ENCODE measurements at places on chromosomes 3 and 15.

- DNase-seq, result no peak
Observed at GRCh38 chr15:40846841-40847222, 3.0 kb downstream of the SPINT1 start.

GRCh38 chr15:72042865-72043264 lies 75.1 kb downstream of the MYO9A start:
- DNase-seq, result no peak

- no peak for DNase-seq
Observed at GRCh38 chr3:7821858-7822257, 679.8 kb upstream of the LMCD1 start.

DNA sequence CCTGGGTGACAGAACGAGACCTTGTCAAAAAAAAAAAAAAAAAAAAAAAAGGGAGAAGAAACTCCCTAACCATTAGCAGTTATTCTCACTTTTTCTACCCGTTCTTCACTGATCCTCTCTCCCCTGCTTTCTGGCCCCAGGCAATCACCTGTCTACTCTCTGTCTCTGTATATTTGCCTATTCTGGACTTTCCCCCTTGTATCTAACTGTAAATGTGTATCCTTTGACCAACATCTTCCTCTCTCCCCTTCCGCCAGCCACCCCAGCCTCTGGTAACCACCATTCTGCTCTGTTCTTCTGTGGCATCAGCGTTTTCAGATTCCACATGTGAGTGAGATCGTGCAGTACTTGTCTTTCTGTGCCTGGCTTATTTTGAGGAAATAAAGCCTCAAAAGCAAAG lies 6.9 kb downstream of the CYFIP1 start:
- no peak for DNase-seq

- DNase-seq, result no peak
Observed at GRCh38 chr15:25186906-25187645, 232.3 kb downstream of the SNRPN start.

GRCh38 chr3:42688016-42688415 lies 2.7 kb downstream of the KLHL40 start:
- DNase-seq, result no peak

- no peak for DNase-seq
Observed at GRCh38 chr3:178244733-178245709, 291.2 kb upstream of the KCNMB2 start.

GRCh38 chr3:183827809-183828537 lies 2.6 kb upstream of the MAP6D1 start:
- no peak for DNase-seq

DNA sequence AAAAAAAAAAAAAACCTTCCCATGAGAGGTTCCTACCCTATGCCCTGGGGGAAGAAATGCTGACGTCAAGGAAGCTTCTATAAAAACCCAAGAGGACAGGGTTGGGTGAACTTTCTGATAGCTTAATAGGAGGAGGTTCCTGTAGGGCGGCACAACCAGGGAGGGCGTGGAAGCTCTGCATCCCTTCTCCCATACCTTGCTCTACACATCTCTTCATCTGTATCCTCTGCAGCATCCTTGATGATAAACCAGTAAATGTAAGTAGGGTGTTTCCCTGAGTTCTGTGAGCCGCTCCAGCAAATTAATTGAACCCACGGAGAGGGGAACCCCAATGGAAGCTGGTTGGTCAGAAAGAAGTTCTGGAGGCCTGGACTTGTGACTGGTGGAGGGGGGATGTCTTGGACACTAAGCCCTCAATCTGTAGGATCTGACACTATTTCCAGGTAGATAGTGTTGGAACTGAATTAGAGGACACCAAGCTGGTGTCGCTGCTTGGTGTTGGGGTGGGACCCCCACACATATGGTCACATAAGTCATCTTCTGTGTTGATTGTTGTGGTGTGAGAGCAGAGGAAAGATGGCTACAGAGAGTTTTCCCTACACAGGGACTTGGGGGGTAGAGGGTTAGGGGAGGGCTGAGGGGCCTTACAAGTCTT lies 91.5 kb downstream of the ST6GAL1 start:
- no peak for DNase-seq

- no peak for DNase-seq
Observed at GRCh38 chr3:40120806-40121205, 188.7 kb upstream of the EIF1B start.

- no peak for DNase-seq
Observed at GRCh38 chr15:76470691-76471090, 134.1 kb downstream of the ISL2 start.

DNA sequence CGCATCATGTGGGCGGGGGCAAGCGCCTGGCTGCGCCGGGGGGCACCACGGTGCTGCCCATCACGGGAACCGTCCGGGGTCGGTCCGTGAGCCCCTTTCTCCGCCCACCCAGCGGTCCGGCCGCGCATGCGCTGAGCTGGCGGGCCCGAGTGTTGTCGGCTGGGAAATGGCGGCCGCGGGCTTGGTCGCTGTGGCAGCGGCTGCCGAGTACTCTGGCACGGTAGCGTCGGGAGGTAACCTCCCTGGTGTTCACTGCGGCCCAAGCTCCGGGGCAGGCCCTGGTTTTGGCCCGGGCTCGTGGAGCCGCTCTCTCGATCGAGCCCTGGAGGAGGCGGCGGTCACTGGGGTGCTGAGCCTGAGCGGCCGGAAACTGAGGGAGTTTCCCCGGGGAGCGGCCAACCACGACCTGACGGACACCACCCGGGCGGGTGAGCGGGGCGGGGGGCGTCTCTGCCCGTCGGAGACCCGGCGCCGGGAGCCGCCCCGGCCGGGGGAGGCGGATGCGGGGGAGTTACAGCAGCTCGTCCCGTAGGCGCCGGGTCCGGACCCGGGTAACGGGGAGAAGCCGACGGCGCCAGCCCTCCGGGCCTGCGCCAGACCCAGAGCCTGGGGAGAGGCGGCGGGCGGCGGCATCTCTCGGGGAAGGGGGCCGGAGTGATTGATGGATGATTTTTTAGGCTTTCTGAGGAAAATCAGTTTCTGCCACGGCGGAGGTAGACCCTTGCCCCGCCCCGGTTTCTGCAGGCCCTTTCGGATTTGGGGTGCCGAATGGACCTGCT lies at the start of gene LRCH3:
LRCH3 (plus strand) TSS at position 142 of the 779 bp plus-strand sequence; CDS start at position 167, 25 bp downstream.
- peak; percentile 64 for DNase-seq

DNA sequence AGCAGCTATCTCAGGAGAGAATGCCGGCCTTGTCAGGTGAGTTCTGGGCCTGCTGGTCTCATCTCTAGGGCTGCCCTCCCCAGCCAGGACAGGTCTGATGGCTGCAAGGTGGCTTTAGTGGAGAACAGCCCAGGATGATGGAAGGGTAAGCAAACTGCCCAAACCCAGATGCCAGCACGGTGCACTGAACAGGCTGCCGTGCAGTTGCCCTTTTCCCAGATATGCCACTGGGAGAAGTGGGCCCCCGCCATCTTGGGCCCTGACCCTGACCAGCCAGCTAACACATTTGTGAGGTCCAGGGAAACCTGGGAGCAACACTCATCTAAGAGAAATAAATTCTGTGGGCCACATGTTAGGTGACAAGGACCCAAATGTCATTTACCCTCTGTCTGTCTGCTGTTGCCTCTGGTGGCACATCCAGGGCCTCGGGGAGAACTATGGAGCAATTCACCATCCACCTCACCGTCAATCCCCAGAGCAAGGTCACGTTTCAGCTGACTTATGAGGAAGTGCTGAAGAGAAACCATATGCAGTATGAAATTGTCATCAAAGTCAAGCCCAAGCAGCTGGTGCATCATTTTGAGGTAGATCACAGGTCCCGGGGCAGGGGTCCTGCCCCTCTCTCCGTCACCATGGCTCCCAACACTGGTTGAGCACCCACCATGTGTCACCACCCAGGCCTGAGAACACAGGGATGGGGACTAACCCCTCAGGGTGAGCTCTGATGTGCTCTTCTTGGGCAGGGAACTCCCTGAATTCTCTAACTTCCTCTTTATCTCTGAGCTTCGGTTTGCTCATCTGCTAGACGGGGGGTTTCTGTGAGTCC lies 1.8 kb downstream of the ITIH1 start:
- no peak for DNase-seq

- DNase-seq, result no peak
Observed at GRCh38 chr15:47410247-47410646, 307.1 kb upstream of the SEMA6D start.

- no peak for DNase-seq
Observed at GRCh38 chr3:50351323-50351697, 648 bp downstream of the CYB561D2 start.

DNA sequence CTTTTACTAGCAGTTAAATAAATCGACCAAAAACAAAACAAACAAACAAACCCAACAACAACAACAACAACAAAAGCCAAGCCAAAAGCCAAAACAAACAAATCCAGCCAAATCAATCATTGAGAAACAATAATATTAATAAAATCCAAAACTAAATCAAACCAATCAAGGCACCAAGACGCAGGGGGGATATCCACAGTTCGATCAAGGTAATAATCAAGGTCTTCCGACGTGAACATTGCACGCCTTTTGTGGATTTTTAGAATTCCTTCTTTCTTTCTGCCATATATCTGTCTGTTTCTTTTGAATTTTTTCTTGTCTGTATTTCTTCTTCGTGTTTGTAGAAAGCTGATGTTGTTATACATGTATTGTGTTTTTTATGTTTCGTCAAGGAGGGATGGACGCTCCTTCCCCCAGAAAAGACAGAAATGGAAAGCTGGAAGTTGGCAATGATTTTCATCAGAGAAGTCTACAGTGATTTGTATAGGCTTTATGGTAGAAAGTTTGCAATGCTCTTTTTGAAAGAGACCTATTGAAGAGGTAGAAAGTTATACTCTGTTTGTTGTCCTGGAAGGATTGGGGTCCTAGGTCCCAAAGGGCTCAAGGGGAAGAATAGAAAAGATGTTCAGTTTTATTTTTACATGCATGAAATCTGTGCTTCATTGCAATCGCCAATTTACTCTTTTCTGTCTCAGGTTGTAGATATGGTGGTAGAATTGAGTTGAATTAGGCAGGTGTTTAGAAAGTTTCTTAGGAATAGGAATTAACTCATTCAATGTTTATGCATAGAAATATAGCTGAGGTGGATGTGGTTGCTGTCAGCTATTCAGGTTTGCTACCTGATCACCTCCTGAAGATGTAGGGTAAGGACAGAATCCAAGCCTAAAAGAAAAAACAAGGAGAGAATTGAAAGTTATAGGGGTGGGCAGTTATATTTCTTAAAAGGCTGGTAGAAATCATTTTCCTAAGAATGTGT lies 1.2 kb downstream of the ARPP21 start:
- DNase-seq, result no peak
